ENCODE measurements at places on chromosomes 16 and 17.

GRCh38 chr17:45098869-45099616, 33.3 kb downstream of the PLCD3 start:
- peak; percentile 74 for DNase-seq

DNA sequence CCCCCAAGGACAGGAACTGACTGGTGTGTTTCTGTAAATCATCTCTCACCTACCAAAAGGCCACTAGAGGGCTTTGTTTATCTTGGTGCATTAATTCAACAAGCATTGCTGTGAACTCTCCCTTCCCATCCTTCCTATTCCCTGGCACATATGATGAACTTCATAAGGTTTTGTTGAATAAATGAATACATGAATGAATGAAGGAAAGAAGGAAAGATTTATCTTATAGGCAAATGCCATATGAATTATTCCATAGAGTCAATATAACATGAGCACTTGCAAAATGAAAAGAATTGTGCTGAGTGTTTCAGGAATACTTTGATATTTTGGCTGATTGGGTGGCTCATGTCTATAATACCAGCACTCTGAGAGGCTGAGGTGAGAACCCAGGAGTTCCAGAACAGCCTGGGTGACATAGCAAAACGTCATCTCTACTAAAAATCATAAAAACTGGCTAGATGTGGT, 4.3 kb downstream of the SPDYE4 start:
- no peak for DNase-seq

- DNase-seq, result no peak
Measured at GRCh38 chr16:14437426-14437825, 192.6 kb downstream of the PARN start.

- DNase-seq, result no peak
Measured at GRCh38 chr17:71011391-71011790, 842.1 kb downstream of the KCNJ2 start.

DNA sequence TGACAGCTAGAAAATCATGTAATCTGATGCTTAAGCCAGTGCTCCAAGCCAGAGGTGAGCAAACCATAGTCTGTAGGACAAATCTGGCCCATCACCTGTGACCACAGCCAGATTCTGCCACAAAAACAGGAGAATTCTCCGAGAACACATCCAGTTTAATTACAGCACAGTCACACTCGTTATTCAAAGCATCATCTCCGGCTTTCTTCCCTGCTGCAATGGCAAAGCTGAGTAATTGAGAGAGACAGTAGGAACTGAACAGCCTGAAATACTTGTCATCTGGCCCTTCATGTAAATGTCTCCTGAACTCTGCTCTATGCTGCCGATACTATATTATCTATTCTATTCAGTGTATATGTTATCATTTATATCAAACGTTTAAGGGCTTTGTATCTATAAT, 121.4 kb upstream of the FOXF1 start:
- DNase-seq, result no peak

DNA sequence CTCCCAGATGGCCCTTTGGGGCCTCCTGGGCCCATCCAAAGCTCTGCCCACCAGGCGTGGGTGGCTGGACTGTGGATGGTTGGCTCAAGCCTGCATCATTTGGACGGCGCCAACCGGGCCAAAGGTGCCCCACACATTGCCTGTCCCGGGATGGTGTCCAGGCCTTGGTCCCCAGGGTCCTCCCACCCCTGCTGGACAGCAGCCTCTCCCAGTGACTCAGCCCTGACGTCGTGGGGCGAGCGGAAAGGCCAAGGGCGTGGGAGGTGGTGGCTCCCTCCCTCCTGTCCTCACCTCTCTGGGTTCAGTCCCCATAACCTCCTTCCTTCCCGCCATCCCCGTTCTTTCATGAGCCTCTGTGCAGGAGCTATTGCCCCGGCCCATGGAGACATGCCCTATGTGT, 42.1 kb upstream of the DLX4 start:
- no peak for DNase-seq

GRCh38 chr16:56814537-56815432, 50.2 kb upstream of the SLC12A3 start:
- no peak for DNase-seq

DNA sequence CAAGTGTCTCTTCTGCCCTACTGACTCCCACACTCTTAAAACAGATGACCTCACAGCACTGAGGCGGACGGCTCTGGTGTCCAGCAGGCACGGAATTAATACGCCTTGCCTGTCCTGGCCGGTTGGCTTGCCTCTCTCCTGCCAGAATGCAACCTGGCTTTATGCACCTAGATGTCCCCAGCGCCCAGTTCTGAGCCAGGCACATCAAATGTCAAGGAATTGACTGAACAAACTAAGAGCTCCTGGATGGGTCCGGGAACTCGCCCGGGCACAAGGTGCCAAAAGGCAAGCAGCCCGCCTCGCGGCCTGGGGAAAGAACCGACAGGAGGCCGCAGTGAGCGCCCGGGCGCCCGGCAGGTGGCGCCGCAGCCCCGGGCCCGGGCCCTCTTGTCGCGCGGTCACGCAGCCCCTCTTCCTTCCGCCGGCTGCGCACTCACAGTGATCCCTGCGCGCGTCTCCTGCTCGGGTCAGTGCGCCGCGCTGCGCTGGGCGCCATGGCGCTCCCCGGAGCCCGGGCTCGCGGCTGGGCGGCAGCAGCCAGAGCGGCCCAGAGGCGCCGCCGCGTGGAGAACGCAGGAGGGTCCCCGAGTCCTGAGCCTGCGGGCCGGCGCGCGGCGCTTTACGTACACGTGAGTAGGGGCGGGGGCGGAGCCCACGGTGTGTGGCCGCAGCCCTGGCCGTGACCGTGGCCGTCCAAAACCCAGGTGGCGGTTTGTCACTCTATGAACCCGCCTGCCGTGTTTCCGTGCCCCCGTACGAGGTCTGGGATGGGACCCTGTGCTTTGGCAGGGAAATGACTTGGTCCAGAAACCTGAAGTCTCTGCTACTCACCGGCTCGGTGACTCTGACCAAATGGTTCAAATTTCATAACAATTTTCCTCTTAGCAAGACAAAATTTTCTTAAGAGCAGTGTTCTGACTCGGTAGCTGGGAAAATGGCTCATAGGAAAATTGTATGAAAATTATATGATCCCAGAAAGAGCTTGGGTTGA, at the start of gene RSAD1:
Gene RSAD1 (plus strand): TSS at position 470 of the 991 bp plus-strand sequence. CDS start 25 bp downstream, at position 495.
- DNase-seq, result peak; percentile 77

DNA sequence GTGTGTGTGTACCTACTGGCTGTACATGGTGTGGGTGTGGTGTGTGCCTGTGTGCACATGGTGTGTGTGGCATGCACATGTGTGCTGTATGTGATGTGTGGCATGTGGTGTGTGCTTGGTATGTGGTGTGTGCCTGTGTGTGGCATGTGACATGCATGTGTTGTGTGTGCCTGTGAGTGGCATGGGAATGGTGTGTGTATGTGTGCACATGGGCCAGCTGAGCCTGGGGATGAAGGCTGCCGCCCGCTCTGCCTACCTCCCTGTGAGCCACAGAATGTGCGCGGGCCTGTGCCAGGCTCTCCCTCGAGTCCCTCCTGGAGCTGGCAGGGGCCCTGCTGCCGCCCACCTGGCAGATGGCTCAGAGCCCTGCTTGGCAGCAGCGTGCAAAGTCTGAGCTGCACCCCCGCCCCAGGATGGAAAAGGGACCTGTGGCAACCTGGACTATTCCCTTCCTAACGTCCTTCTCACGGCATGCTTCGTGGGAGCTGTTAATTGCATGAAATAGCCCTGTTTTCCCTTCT, 9.3 kb downstream of the PRSS27 start:
- no peak for DNase-seq

DNA sequence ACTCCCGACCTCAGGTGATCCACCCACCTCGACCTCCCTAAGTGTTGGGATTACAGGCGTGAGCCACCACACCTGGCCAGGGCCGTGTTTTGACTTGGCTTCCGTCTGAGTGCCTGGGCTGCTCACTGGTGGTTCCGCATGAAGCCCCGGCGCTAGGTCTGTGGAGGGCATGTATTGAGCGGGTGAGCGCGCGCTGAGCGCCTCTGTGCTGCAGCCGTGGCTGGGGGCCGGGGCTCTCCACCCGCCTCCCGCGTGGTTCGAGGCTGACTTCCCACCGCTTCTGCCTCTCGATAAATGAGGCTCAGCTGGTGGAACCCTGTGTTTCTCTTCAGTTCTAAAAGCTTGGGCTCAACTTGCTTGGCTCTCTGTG, 38.9 kb upstream of the ATP2A3 start:
- DNase-seq, result no peak

DNA sequence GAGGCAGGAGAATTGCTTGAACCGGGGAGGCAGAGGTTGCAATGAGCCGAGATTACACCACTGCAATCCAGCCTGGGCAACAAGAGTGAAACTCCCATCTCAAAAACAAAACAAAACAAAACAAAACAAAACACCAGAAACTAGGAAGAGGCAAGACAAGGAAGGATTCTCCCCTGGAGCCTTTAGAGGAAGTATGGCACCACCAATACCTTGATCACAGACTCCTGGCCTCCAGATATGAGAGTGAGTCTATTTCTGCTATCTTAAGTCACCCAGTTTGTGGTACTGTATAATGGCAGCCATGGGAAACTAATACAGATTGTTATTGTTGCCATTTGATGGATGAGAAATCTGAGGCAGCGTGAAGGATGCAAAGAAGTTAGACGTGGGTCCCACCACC, 14.6 kb upstream of the CPPED1 start:
- no peak for DNase-seq

DNA sequence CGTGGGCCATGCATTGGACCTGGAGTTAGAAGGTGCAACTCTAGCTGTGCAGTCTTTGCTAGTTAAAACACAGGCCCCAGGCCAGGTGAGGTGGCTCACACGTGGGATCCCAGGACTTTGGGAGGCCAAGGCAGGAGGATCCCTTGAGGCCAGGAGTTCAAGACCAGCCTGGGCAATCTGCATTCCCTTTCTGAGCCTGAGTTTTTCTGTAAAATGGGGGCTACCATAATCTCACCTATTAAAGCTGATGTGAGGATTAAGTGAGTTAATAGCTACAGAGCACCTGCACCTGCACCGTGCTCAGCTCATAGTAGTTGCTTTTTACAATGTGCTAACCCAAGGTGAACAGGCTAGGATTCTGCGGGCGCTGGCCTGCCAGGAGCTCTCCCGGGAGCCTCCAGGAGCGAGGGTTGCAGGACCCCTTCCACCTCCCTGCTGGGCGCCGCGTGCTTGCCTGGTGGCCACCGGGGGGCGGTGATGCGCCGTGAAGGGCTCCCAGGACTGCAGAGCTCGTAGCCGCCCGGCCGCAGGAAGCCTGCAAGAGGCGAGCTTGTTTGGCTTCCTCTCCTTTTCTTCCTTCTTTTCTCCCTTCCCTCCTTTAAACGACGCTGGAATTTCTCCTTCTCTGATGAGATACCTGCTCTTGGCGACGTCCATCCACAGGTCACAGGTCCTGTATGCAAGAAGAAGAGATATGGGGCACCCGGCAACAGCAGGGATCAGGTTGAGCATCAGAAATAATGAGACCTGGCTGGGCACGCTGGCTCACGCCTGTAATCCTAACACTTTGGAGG, 51.3 kb downstream of the ZFP90 start:
- DNase-seq, result no peak

DNA sequence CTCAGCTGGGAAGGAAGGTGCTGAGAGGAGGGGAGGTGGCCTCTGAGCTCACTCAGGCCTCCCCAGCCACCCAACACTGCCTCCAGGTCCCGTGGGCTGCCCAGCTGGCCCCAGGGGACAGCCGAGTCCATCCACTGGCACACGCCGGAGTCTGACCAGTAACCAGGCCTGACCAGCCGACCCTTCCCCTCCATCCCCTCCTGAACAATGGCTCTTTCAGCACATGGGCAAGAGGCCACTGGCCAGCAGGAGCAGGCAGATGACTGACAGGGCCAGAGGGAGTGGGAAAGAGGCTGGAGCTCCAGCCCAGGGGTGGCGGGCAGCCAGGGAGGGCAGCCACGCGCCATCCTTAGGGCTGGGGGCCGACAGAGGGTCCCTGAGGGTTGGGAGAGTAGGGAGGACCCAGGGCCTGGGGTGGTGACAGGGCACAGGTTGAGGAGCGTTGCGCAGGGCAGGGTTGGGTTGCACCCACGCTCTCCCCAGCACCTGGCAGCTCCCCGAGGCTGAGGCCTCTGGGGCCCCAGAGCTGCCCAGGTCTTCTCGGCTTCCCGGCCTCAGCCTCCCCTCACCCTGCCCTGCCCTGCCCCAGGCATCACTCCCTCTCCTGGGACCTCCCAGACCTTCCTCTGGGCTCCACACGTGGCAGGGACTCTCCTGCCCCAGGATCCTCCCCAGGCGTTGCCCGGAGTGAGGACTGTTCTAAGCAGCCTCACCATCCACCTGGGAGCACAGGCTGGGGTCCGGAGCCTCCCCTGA, 20.2 kb upstream of the SLC38A10 start:
- DNase-seq, result no peak

- no peak for DNase-seq
Measured at GRCh38 chr16:86768228-86768791, 190.0 kb downstream of the FOXL1 start.

DNA sequence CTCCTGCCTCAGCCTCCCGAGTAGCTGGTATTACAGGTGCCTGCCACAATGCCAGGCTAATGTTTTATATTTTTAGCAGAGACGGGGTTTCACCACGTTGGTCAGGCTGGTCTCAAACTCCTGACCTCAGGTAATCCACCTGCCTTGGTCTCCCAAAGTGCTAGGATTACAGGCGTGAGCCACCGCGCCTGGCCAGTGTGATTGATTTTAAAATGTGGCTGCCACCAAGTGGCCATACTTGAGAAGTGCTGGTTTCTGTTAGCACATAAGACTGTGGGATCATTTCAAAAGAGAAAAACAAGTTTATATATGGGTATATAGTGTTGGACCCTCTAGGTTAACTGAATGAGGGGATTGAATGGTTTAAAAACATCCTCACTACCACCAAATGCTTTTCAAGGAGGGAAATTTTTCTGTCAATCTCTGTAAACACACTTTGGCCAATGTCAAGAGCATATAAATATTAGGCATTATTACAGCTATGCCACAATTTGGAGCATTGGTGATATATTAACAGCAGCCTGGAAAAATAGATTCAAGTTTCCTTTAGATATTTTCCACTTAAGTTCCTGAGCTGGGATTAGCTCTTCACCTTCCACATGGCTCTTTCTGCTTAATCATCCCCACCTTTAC, 13.5 kb upstream of the DHRS13 start:
- DNase-seq, result no peak

DNA sequence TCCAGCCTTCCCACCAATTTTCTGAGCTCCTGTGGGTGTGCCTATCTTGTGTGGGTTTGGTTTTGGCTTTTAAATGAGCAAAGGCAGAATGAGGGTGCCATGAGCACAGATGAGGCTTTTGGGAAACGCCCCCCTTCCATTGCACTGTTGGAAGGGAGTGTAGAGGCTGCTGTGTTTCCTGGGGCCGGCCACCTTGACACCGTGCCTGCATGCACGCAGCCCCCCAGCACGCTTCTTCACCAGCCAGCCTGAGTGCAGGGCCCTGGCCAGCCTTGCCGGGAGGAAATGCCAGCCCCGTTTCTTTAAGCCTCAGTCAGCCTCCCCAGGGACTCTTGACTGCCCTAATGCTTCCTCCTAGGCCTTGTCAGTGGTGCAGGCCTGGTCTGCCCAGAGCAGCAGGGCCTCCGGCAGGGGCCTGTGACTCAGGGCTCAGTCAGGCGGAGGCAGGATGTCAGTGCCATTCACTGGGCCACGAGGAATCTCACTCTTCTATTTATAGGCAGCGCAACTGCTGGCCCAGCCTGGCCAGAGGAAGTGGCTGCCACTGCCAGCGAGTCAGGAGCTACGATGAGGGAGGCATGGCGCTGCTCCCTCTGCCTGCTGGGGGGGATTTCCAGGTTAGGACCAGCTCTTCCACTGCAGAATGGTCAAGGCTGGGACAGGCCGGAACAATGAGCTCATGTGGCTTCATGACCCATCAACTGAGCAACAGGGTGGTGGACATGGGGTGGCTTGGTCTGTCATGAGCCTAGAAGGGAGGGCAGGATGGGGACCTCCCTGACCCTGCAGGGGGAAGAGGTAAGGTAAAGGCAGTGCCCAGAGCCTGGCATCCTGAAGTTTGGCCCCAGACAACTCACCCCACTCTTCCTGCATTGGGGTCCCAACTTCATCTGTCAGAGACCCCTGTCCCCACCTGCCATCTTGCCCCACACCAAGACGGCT, 205.2 kb downstream of the RAB11FIP4 start:
- peak; percentile 41 for DNase-seq

Measured in memory B cell (primary cell).